Stimulated activated CD4-positive, alpha-beta T cell treated with anti-CD3 and anti-CD28 coated beads, Interleukin-4, amount 100 ng/mL, for 24 hours (primary cell): ENCODE measurements at places on chromosomes 7 and 10.

GRCh38 chr10:123096452-123096851, 39.3 kb upstream of the HMX3 start:
- DNase-seq: no peak

- DNase-seq: no peak
Observed at GRCh38 chr10:11795101-11795920, 27.8 kb upstream of the PROSER2 start.

- no peak for DNase-seq
Observed at GRCh38 chr7:129626896-129627295, 15.4 kb downstream of the NRF1 start.

DNA sequence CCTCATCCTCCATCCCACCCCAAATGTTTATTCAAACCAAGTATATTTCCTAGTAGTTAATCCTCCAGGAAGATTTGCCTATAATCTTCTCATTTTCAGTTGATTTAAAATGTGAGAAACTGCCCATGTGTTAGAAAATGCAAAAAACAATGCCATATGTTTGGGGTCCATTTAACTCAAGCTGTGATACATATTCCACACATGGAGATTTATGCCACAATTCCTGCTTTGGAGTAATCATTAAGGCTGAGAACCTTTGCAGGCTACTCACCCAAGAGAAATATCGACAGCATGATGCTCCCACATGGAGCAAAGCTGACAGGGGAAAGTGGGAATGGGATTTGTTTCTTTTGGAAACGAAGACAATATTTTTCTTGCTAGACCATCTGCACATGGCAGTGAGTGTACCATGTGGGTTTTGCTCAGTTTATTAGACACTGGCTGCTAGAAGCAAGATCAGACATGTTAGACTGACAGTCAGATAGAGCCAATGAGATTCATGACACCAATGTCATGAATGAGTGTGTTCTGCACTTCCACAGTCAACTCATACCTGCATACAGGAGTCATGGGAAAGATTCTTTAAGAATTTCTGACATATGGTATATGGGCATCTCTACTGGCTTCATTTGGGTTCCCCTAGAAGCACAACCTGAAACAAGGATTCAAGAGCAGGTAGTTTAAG, 3.4 kb upstream of the GRM8 start:
- DNase-seq: no peak

DNA sequence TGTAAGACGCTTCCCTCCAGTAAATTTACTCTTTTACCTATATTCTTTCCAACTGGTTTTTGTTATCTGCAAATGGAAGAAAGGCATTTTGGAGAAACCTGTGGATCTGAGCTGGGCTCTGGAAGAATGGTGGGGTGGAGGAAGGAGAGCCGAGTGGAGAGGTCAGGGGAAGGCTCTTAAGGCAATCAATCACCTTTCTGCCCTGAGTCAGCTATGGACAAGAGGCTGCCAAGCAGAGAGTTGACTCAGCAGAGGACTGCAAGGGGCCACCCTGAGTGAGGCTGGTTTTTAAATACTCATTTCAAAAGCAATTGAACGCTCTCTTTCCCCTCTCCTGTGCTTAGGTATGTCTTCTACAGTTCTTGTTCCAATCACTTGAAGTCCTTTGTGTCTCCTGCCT, 81.8 kb downstream of the SPAG6 start:
- no peak for DNase-seq

- no peak for DNase-seq
Observed at GRCh38 chr7:70582927-70583895, 548.7 kb upstream of the GALNT17 start.

- no peak for DNase-seq
Observed at GRCh38 chr7:19060761-19061259, 56.6 kb downstream of the TWIST1 start.
